Effector memory CD4-positive, alpha-beta T cell (primary cell): ENCODE measurements at places on chromosomes 3 and 15.

DNA sequence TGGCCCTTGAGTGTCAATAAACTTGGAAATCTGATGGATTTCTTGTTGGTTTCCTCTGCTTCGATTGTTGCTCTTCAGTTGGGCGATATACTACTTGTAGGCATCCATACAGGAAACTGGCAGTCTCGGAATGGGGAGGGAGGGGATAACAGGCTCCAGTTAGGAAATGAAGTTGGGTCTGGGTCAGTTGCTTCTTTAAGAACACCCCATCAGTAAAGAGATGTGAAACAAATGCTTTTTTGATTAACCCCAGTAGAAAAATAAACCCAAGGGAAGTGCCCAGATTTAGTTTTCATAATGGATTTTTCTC lies 681 bp downstream of the CHMP2B start:
- DNase-seq = no peak

- DNase-seq = no peak
Measured at GRCh38 chr15:35753486-35753885, 207.5 kb upstream of the DPH6 start.

- DNase-seq = no peak
Measured at GRCh38 chr3:188841906-188842305, 329.9 kb upstream of the TPRG1 start.

DNA sequence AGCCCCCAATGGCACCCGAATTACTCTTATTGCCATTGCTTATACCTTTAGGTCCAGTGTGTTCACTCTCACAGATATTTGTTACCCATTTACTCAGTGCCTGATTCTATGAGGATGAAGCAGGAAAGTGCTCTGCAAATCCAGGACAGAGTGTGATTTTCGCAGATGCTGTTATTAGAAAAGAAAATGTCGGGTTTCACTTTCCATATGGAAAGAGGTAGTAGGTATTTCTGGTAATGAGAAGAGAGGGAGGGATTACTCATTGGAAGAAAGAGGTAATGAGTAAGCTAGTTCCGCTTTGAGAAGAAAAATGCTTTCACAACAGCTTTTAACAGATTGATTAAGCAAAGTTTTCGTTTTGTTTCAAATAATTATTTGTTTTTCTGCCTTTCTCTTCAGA lies 336.3 kb upstream of the CFAP20DC start:
- DNase-seq = no peak

DNA sequence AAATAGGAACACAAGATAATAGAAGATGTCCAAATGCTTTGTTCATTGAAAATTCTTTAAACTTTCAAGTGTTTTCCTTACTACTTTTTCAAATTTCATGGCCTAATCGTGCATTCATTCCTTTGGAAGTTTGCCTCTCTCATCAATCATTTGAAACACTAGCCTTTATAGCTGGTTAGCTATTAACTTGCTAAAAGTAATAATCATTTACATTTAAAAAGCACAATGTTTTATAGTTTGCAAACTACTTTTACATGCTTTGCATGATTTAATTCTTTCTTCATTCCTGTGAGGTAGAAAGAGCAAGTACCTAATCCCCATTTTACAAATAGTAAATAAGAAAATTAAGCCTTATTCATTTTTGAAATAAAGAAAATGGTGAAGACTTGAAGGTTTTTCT lies 137.4 kb upstream of the SLC7A14 start:
- DNase-seq = no peak

GRCh38 chr3:115876876-115877614 lies 253.7 kb downstream of the GAP43 start:
- DNase-seq = no peak

DNA sequence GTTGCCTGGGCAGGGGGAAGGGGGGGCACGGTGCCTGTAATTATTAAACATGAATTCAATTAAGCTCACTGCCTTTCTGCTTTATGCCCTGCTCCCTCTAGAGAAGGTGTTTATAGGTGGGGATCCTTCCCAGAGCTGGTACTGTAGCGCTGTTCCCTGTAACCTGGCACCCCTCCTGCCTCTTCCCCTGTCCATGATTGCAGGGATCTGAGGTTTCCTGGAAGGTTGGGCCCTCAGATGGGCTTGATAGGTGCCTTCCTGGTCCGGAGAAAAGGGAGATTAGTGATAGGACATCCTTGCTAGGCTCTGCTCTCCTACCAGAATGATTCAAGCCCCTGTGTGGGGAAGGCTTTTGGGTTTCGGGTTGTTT lies 2.1 kb upstream of the FAM131A start:
- no peak for DNase-seq

- no peak for DNase-seq
Measured at GRCh38 chr15:39184701-39185390, 396.0 kb upstream of the THBS1 start.

GRCh38 chr3:72247126-72247525 lies 462.2 kb upstream of the PROK2 start:
- DNase-seq = no peak

- DNase-seq = no peak
Measured at GRCh38 chr15:37101980-37102304, 1.6 kb upstream of the MEIS2 start.

- DNase-seq = no peak
Measured at GRCh38 chr15:70632491-70633102, 130.8 kb downstream of the UACA start.

- DNase-seq = no peak
Measured at GRCh38 chr3:41198526-41198925, 779 bp upstream of the CTNNB1 start.

DNA sequence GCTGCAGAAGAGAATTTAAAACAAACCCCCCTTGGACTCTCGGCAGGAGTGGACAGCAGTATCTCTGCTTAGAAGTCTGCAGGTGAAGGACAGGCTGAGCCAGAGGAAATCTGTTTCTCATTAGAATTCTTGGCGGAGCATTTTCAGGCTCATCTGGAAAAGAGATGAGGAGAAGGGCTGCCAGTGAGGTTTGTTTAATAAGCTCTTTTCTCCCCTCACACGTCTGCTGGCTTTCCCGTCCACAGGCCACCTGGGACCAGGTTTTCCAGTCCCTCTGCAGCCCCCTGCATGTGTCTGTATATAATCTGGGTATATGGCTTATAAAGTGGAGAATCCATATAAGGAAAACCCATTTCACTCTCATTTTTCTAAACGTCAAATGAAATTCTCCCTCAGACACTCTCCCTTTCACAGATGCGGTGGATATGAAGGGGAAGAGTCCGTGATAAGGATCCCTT lies 155.4 kb upstream of the TPM1 start:
- no peak for DNase-seq

DNA sequence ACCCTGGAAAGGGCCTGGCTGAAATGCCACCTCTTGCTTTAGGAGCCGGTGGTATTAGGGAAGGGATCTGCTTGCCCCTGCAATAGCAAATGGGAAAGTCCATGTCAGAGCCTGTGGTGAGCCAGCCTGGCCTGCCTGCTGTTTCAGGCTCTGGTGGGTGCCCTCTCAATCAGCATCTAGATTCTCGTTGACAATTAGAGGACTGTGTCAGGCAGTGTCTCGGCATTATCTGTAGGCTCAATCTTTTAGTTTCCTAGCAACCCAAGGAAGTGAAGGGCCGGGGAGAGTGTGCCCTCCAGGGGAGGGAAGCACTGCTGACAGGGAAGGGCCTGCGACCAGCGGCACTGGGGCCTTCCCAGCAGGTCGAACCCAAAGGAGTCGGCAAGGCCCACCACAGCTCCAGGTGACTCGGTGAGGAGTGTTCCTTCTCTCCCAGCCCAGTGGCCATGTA lies 42.1 kb downstream of the TLE3 start:
- DNase-seq = no peak

DNA sequence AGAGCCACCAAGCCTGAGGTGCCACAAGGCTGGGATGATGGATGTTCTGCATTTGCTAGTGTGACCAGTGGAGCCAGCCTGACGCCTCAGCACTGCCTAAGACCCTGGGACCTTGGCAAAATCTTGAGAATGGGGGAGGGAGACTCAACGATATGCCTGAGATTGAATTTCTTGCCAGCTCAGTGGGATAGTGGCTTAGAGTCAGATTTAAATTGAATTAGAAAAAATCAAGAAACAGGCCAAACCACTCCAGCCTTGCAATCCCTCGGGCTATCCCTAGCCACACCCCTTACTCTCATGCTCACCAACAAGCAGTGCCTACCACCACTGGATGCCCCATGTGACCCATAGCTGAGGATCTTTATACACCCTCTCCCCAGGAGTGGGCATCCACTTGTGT lies 18.7 kb upstream of the PDE8A start:
- DNase-seq = no peak

- no peak for DNase-seq
Measured at GRCh38 chr15:43516801-43517353, 531 bp upstream of the MAP1A start.

DNA sequence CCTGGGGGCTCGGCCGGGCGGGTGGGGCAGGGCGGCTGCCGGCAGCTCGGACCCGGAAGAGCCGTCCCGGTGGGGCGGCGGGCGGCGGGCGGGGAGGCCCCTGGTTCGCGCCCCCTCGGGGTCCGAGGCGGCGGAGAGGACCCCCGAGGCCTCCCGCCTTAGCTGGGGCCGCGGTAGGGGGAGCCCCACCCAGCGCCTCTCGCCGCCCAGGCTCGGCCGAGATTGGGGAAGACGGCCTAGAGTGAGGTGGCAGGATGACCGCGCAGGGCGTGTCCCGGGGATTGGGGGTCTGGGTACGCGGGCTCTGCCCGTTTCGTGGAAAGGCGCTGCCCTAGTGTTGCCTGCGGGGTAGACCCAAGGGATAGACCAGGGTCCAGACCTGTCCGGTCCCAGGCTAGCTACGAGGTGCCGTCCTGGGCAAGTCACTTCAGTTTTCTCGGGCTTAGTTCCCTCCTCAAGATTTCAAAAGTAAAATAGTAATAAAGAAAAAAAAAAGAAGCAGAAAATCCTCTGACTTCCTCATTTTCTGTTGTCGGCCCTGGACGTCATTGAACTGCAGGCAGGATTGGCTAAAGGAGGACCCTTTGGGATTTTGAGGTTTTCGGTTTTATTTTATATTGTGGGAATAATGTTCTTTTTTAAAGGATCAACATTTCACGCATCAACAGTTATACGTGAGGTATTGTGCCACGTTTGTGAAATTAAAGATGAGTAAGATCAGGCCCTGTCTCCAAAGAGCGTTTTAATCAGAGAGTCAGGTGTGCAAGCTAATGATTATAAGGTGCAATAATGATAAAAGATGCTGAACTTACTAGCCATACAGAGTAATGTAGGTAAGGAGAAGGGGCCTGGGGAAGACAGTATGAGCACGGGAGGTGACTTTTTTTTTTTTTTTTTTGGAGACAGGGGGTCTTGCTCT lies 679 bp downstream of the IQGAP1 start:
- peak; percentile 48 for DNase-seq

- DNase-seq = no peak
Measured at GRCh38 chr3:39474126-39474515, 6.6 kb downstream of the MOBP start.

- no peak for DNase-seq
Measured at GRCh38 chr3:124759666-124760401, 29.6 kb downstream of the UMPS start.

- DNase-seq = no peak
Measured at GRCh38 chr3:188362405-188362831, 208.5 kb downstream of the LPP start.

GRCh38 chr3:38036286-38036685 lies 2.7 kb upstream of the DLEC1 start:
- DNase-seq = no peak

DNA sequence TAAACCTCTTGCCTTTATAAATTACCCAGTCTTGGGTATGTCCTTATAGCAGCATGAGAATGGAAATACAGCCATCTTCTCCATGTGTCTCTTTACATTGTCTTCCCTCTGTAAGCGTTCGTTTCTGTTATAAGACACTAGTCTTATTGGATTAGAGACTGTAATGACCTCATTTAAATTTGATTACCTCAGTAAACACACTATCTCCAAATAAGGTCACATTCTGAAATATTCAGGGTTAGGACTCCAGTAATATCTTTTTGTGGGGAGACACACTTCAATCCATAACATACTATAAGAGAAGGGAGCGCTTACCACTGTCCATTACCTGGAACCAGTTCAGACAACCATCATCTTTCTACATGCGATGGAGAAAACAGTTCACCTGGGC lies 34.3 kb upstream of the CD47 start:
- no peak for DNase-seq

DNA sequence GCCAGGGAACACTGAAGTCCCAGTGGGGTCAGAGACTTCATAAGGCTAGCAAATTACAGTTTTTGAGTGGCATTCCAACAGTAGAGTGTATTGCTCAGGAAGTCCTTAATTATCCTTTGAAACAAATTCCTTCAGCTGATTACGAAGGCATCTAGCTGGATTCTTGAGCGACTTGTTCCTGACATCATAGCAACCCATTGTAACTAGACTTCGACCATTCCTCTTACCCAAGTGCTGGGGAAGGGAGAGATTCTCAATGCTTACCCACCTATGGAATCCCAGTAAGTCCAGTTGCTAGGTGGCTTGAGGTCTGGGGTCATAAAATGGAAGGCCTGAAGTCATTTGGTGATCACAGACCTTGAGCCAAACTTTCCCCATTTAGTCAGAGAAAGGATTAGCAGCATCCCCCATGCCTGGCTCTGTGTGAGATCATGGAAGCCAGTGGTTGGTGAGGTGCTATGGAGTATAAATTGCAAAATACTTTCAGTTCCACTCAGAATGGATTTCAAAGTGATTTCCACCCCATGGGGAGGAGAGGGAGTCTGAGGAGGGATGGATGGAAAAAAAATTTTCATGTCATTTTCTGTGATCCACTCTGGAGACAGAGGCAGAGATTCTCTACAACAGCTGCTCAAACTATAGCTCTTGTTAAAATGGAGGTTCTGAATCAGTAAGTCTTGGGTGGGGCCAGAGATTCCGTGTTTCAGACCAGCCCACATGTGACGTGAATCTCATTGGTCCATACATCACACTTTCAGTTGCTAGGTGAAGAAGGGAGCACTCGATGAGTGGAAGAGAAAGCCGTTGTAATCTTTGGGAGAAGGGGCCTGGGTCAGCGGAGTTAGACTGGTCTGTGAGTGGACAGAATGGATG lies 45.7 kb downstream of the CD86 start:
- no peak for DNase-seq

- no peak for DNase-seq
Measured at GRCh38 chr3:171343693-171344092, 116.5 kb downstream of the TNIK start.

GRCh38 chr3:34793057-34793456 lies 846.3 kb upstream of the ARPP21 start:
- no peak for DNase-seq

- no peak for DNase-seq
Measured at GRCh38 chr3:122295266-122296062, 29.6 kb upstream of the CSTA start.

GRCh38 chr3:48268381-48268935 lies 27.6 kb downstream of the ZNF589 start:
- peak; percentile 72 for DNase-seq

DNA sequence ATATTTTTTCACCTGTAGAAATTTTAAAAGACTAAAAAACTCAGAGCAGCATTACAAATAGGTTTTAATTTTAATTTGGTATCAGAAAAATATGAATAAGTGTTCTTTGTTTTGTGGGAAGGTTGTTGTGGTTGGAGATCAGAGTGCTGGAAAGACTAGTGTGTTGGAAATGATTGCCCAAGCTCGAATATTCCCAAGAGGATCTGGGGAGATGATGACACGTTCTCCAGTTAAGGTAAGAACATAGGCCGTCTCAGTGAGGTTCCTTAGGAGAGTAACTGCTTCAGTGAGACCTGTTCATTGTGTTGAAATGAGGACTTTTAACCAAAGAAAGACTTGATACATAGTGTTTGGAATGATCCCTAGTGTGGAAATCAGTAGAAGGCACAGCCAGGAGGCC lies 44.8 kb downstream of the OPA1 start:
- DNase-seq = no peak
